ENCODE measurements at places on chromosomes 1 and 21. TPM values are rescaled to one million over a fixed set of nuclear protein-coding genes. Genes with fewer than 3 reads are reported as not detected.

The GCLM gene
- 18.2 TPM for total RNA-seq

The KRTCAP2 gene
- 173 TPM for total RNA-seq

The SMG5 gene
- total RNA-seq = 52.9 TPM

The EPHB2 gene
- not detected for total RNA-seq

The OR2AK2 gene
- total RNA-seq = not detected

The SLC19A1 gene
- total RNA-seq = 26.3 TPM

The REN gene
- not detected for total RNA-seq

The SNAPIN gene
- total RNA-seq = 40.7 TPM

The TNFRSF1B gene
- 238 TPM for total RNA-seq

The B3GALT2 gene
- total RNA-seq = 0.40 TPM

The SPATA45 gene
- not detected for total RNA-seq

The PHF13 gene
- 15.0 TPM for total RNA-seq

The PRELP gene
- total RNA-seq = not detected

The F5 gene
- 9.3 TPM for total RNA-seq

The CFHR2 gene
- total RNA-seq = not detected

The OR6K3 gene
- not detected for total RNA-seq

Measured in activated naive CD4-positive, alpha-beta T cell treated with anti-CD3 and anti-CD28 coated beads, Interleukin-2, amount 10 ng/mL, durations not matched to agents 5 hours and 36 hours (primary cell).